ENCODE measurements at places on chromosomes 6 and 20.

GRCh38 chr6:20434766-20435165 lies 33.1 kb downstream of the E2F3 start:
- no peak for DNase-seq

GRCh38 chr20:63968928-63969760 lies 586 bp downstream of the ZNF512B start:
- peak; percentile 27 for DNase-seq

GRCh38 chr6:170099387-170099786 lies 191.5 kb downstream of the DLL1 start:
- no peak for DNase-seq

DNA sequence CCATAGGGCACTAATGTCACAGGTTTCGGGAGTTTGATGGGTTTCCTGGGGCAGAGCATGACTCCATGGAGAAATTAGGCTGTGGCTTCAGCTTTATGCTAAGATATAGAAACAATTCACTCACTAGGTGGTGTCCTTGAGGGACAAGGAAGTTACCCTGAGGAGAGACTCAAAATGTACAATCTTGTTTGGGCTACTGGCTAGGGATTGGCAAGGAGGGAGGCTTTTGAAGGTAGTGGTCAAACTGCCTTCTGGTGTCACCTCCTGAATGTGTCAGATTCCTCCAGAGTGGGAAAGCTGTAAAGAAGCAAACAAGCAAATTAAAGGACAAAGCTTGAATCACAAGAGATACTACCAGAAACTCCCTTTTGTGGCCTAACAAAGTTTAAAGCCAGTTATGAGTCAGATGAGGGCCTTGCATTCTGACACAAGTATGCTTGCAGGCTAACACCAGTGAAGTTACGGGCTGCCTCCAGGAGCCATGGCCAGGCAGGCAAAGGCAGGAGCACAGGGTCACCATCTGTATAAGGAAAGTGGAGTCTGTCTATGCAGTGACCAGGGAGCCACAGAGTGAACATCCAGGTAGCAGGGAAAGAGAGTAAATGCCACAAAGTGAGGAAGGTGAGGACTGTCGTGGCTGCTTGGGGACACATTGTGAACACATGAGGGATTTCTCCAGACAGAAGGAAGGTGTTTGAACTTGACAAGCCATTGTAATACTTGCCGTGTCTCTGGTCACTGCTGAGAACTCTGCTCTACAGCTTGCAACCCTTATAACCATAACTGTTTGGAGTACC lies 107.7 kb upstream of the DTNBP1 start:
- DNase-seq: peak; percentile 73

- no peak for DNase-seq
Measured at GRCh38 chr6:169632841-169633240, 69.0 kb downstream of the WDR27 start.

DNA sequence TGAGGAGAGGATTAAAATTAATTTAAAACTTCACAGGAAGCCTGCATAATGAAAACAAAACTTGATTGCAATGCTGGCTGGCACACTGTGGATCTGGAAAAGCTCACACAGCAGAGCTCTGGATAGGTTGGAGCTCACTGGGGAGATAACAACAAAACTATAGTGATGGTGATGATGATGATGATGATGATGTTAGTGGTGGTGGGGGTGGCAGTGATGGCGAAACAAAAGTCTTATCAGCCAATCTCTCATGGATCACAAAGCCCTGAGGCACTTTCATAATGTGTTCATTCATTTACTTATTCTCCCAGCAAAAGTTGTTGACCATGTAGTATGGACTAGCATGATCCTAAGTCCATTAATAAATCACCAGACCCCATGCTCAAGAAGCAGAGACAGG lies 152.0 kb downstream of the MBOAT1 start:
- DNase-seq: no peak

DNA sequence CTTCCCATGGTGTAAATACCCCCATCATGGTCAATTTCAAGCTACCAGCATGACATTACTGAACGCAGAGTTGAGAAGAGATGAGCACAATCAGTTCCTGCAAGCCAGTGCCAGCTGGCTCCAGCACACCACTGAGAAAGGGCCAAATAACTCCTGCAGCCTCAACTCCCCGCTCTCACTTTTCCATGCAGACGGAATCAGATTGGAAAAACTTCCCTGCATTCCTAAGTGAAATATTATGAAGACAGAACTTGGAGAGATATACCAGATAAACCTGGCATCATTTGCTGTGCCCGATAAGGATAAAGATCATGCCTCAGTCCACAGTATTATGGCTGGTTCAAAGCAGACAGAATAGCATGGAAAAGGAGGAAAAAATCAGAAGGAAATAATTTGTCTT lies 56.7 kb downstream of the FILIP1 start:
- no peak for DNase-seq

GRCh38 chr20:19947611-19948264 lies 69.4 kb upstream of the NAA20 start:
- peak; percentile 72 for DNase-seq

- DNase-seq: no peak
Measured at GRCh38 chr6:111722179-111722731, 116.6 kb upstream of the TRAF3IP2 start.

DNA sequence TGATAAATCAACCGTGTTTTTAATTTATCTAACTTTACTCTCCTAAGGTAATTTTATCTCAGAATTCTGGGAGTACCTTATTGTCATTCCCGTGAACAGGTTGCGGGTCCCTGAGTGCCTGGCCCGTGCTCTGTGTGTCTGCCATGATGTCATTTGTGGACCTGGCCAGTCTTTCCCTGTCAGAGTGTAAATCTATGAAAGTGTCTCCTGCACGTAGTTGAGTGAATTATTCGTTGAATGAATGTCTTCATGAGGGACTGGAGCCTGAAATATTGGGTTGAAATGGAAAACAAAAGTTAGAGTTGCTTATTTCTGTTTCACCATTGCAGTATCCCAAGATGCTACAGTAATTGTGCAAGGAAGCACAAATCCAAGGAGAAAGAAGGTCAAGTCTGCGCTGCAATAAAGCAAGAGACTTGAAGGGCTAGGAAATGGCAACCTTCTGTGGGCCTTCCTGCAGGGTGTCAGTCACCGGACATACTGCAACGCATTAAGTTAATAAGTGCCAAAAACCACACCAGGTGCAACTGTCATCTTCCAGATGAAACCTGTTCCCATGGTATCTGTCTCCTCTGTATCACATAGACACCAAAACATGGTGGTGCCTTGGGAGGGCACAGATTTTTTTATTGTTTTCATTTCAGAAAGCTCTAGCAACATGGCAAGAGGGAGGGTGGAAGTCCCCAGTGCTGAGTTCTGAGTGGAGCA lies 135.5 kb downstream of the ZDHHC14 start:
- no peak for DNase-seq

- no peak for DNase-seq
Measured at GRCh38 chr6:44116641-44117382, 10.4 kb downstream of the MRPL14 start.

- DNase-seq: peak; percentile 79
Measured at GRCh38 chr6:27290065-27290849, 21.8 kb downstream of the POM121L2 start.

Measured in activated CD4-positive, alpha-beta T cell treated with anti-CD3 and anti-CD28 coated beads, Interleukin-2, amount 50 U/mL, for 16 hours (primary cell).